ENCODE measurements at places on chromosomes 2 and 18.

- DNase-seq = no peak
Measured at GRCh38 chr2:240458900-240459391, 23.5 kb downstream of the GPC1 start.

DNA sequence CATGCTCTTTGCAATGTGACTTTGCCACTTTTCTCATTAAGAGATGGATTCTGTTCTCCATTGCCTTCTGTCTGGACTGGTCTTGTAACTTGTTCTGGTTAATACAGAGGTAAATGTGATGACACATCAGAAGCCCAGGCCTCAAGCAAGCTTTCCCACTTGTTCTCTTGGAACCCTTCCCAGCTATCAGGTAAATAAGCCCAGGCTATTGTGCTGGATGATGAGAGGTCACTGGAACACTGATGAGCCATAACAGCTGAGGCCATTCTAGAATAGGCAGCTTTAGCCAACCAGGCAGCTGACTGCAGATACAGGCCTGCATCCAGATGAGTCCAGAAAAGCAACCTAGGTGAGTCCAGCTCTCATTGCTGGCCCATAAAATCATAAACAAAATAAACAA, 1007.0 kb upstream of the ACVR2A start:
- peak; percentile 1 for DNase-seq

DNA sequence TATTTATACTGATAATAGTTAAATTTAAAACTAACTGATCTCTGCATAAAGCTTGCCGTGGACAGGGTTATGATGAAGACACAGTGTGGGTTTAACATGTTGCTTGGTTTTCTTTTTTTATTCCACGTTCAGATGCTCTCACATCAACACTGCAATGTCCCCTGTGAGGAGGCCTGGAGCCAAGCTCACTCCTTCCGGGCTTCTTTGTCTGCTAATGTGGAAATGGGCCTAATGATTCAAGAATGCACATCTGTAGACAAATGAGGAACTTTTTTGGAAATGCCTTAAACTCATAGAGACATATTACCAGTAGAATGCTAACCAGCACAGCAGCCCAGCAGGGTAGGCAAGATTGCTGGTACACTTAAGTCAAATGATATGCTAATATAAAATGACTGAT, 208.0 kb downstream of the GALR1 start:
- no peak for DNase-seq

- no peak for DNase-seq
Measured at GRCh38 chr2:178230396-178230795, 36.1 kb downstream of the OSBPL6 start.

GRCh38 chr18:55509631-55510324, 78.2 kb downstream of the TCF4 start:
- no peak for DNase-seq

DNA sequence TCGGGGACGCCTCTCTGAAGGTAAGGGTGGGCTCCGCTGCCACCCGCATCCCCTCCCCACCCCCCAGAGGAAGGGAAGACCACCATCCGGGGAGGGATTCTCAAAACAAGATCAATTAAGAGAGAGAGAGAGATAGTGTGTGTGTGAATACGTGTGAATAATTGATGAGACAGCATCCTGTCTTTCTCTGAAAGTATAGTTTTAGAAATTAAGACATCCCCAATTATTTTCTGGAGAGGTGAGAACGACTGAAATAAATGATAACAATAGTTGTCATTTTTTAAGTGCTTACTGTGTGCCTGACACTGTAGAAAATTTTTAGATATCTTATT, 751 bp downstream of the IL18R1 start:
- no peak for DNase-seq

DNA sequence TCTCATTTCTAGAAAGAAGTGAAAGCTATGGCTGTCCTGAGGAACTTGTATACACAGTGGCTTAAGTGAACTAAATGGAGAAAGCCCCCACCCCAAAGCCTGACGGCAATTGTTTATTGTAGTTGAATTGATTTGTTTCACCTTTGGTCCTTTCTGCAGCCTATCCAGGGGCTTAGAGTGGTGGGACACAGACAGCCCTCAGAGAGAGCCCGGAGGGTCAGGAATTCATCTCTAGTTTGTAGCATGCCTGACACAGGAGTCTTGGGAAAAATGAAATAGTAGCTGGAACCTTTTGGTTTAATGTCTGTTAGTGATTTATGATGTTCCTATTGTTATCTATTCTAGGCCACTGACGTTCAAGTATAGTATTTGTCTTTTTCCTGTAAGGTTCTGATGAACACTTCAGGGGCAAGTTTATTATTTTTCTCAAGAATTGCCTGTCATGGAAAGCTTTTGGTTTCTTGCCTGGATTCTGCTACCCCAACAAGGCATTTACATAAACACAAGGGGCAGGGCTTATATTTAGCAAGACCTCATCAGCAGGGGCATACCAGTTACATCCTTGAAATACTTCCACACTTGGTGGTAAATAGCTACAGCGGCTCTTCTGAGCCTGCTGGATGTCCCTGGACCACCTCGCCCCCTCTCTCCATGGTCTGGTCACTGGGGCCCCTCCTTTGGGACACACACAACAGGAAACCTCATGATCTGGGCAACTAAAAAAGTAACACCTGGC, 44.4 kb downstream of the KCNE4 start:
- no peak for DNase-seq

GRCh38 chr18:54382733-54383252, 25.1 kb downstream of the C18orf54 start:
- no peak for DNase-seq

DNA sequence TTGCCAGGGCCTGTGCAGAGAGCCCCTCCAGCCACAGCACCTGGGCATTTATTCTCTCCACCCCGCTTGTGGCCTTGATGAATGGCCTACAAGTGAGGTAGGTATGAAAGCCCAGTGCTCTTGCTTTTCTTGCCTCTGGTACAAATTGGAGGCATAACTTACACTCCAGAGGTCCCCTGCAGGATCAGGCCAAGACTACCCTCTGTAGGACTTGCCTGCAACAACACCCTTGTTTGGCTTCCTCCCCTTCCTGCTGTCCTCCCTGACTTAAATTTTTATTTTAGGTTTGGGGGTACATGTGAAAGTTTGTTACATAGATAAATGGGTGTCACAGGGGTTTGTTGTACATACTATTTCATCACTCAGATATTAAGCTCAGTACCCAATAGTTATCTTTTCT, 95.7 kb downstream of the CDC42EP3 start:
- no peak for DNase-seq

DNA sequence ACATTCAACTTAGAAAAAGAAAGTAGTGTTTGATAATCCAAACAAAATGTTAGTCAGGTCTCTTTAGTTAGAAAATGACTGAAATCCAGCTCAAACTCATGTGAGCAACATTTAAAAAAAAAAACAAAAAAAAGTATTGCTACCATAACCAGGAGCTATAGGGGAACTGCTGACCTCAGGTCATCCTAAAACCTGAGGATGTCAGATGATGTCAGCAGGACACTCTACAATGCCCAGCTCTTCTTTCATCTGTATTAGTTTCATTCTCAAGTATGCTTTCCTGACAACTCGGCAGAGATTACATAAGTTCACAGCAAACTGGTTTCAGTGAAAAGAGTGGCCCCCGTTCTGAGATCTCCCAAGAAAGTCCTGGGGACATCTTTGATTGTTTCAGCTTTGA, 4.2 kb upstream of the ESCO1 start:
- no peak for DNase-seq

DNA sequence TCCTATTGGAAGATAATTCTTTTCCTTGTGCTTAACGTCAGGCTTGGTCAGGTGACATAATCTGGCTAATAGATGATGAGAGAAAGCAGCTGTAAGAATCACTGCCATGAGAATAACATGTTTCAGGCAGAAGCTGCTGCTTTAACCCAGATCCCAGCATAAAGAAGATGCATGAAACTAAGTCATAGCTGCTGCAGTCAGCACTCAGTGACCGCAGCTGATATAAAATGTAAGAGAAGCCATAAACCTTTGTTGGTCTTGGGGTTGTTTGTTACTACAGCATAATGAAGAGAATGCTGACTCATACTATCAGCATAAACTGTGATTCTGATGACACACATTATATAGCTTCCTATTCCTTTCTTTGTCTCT, 274.3 kb upstream of the TRIB2 start:
- DNase-seq = no peak

- no peak for DNase-seq
Measured at GRCh38 chr2:66985906-66986305, 411.2 kb upstream of the ETAA1 start.

GRCh38 chr2:158202161-158202815, 100.6 kb downstream of the UPP2 start:
- DNase-seq = no peak

DNA sequence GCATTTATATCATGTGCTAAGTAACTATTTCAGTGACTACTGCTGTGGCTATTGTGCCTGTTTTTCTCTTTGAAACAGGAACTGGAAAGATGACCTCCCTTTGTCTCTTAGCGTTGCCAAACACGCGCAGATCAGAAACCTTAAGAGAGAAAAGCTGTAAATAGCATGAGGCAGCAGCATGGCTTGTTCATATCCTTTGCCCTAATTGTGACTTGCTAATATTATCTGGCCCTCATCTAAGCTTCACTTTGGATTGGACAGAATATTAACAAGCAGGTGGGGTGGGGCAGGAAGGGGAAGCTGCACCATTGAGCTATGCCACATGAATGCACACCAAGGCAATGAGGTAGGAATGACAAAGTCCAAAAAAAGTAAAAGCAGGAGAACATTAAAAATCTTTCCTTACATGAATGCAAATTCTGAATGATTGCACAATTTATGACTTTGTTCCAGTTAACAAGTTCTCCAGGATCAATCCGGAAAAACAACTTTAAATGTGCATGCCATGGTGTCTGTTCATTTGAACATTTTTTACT, 128.4 kb downstream of the IRS1 start:
- DNase-seq = no peak

DNA sequence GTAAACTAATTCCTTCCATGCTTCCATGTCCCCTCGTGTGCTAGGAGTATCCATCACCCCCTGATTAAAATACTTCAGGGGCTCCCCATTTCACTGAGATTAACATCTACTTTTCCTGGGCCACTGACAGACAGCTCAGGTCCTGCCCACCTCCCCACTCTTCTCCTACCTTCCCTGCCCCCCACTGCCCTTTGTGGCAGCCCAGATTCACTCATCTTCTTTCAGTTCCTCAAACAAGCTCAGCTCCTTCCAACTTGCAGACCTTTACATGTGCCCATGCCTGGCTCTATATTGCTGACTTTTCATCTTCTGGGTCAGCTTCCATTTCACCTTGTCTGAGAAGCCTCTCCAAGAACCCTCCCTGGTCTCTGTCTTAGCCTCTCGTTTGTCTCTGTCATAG, 12.0 kb downstream of the RUFY4 start:
- no peak for DNase-seq
